ENCODE measurements at places on chromosomes 5 and 9.

- no peak for DNase-seq
Observed at GRCh38 chr9:105697871-105698270, 3.5 kb downstream of the TMEM38B start.

DNA sequence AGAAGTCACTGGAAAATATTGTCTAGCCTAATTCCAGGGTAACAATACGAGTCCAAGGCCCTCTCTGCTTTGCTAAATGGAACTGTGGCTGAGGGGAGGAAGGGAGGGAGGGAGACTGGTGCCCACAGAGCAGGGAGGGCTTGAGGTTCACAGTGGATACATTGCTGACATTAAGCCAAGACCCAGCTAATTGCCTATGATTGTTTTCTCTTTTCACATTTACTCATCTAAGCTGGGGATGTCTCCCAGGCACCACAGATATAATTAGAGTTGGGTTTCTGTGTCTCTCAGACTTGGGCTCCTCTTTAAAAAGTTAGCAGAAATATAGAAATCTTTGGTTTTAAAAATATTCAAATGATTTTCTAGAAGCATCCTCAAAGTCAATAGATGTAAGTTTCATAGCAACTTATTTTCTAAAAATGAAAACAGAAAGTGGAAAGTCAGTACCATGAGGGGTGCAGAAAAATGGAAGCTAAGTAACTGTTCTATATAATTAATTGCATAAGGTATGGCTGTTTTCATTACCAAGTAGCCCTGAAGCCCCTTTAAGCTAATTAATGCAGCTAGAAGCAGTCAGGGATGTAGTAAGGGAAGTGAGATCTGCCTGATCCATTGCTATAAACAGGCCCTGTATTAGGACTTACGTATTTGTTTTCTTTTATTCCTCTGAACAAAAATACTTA, 259.8 kb downstream of the NDUFS4 start:
- no peak for DNase-seq

GRCh38 chr9:19926774-19927173, 137.9 kb upstream of the SLC24A2 start:
- no peak for DNase-seq

DNA sequence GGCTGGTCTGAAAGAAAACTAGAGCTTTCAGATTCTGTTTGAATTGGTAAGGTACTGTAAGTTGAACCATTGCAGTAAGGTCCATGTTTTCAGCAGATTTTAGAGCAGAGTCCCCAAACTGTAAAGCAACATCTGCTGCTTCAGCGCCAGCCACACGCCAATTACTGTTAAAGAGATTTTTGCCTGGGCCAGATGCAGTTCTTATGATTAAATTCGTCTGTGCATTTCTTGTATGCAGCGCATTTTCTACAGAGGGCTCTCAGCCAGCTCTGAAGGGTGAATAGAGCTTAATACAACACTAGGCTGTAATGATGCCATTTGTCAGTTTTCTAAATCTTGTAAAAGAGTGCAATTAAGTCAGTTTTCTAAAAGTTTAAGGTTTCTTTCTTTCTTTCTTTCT, 246.3 kb downstream of the COX7C start:
- DNase-seq: no peak

DNA sequence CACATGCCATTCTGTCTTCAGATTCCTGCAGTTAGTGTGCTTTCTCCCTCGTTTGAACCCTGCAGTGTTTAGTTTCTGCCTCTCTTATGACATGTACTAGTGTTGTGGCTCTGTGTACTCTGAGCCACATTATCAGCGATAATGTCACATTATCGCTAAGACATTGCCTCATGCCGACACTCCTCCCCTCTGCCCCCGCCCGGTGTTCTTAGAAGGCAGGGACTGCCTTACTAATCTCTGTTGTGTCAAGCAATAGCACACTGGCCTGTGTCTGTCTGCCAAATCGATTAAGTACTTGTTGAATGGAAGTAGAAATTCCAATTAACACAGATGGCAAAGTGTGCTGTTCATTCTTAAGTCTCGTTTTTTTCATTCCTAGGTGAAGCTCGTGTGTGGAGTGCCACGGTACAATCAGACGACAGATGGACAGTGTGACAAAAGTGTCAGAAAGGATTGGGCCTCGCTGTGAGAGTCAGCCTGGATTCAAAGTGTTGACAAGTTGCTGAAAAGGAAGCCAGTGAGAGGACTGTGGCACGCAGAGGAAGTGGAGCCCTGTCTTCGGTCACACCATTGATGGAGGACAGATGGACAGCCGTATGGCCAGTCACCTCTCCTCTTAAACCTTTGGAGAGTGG, 10.5 kb downstream of the PIK3R1 start:
- no peak for DNase-seq

DNA sequence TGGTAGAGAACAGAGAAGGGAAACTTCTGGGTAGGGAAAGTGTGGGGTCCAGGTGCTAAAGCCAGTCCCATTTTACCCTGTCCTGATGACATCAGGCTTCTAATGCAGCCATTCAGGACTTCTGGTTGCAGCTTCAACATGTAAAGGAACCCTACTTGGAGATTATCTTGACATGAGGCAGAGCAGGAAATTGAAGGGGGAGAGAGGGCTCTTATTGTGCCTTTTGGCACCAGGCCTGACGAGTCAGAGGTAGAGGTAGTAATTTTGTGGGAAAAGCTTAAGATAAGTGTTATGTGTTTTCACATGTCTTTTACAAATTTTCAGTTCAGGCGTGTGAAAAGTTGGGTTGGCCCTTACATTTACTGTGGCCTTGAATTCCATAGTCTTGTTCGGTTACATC, 102.4 kb upstream of the APC start:
- DNase-seq: no peak

GRCh38 chr9:18979367-18979766, 53.6 kb downstream of the SAXO1 start:
- no peak for DNase-seq

DNA sequence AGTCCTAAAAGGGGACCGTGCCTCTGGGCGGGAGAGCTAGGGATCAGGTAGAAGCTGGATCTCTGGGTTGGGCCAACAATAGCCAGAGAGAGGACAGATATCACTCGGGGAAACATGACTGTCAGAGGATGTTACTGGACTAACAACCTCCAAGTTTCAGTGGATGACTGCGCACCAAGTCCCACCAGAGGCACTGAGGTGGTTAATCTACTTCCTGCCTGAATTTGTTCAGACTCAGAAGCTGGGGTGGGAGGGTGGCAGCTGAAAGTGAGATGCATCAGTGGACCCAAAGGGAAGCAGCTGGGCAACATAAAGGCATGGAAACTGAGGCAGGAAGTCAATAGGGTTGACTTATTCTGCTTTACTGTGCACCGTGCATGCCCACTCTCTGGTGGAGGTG, 130.1 kb upstream of the SLC44A1 start:
- DNase-seq: no peak

GRCh38 chr9:108021096-108021710, 531.6 kb upstream of the KLF4 start:
- DNase-seq: no peak

GRCh38 chr9:136608348-136609159, 54.2 kb upstream of the EGFL7 start:
- DNase-seq: no peak

- DNase-seq: no peak
Observed at GRCh38 chr9:8234316-8234715, 434.7 kb upstream of the DMAC1 start.

- no peak for DNase-seq
Observed at GRCh38 chr5:76483433-76483832, 80.3 kb downstream of the IQGAP2 start.

DNA sequence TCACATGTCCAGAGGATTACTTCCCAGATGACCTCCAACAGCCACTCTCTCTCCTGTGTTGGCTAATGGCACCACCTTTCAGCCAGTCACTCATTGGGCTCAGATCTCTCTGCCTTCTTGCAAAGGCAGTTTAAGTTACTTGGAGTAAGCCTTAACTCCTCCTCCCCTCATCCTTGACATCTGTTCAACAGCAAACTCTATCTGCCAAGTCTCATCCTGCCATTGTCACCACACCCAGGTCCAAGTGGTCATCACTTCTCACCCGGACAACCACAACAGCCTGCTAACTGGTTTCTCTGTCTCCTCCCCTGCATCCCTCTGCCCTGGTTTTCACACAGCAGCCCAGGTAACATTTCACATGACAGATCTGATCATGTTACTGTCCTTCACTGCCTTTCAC, 58.5 kb downstream of the DCP2 start:
- no peak for DNase-seq

- no peak for DNase-seq
Observed at GRCh38 chr9:104819033-104819432, 55.1 kb downstream of the NIPSNAP3B start.
